ENCODE measurements at places on chromosomes 3 and 15.
A peak's percentile ranks its signal among the peaks of the same experiment; 100 is the strongest.

GRCh38 chr3:25485673-25486072 is 57.6 kb downstream of the RARB start:
- H3K4me1 ChIP-seq, result peaks cover 3% of the 10 kb centered on the region
- H3K36me3 ChIP-seq, result no peaks in the 10 kb centered on the region
- DNase-seq, result no peak
- no peak overlapping the region for H3K27ac ChIP-seq
- H3K4me3 ChIP-seq, result no peak overlapping the region

DNA sequence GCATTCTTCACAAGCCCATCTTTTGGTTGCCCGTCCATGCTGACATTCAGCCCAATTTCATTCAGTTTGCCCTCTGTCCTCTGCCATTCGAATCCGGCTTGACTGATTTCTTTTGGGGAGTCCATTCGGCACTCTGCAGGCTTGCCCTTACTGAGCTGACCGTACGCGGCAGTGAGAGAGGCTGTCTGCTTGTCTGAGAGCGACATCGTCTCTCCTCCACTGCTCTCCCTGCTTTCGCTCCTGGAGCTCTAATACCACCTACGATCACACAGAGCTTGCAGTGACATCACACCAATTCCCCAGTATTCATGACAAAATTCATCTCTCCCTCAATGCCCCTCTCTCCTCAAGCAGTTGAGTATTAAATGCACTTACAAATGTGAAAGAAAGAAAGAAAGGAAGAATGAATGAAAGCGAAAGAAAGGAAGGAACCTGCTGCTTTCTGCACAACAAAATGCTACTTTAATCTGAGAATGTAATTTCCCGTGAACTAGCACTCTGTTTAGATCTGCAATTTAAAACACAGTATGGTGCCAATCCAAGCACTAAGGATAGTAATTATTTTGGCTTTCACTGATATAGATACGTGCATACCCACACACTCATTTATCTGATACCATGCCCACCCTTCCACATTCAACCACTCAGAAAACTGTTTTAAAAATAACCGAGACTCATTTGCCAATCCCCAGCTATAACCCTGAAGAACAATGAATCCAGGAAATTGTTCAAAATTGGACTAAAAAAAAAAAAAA is 89.5 kb downstream of the DHX30 start:
- peaks cover under 1% of the 10 kb centered on the region for H3K36me3 ChIP-seq
- H3K4me3 ChIP-seq, result peak overlapping the region; percentile 29
- peak; percentile 73 for DNase-seq
- H3K27ac ChIP-seq, result peak overlapping the region; percentile 87

GRCh38 chr15:84594617-84595290 is 6.1 kb upstream of the ZSCAN2 start:
- H3K36me3 ChIP-seq, result no peaks in the 10 kb centered on the region
- no peaks in the 10 kb centered on the region for H3K27me3 ChIP-seq
- no peak for DNase-seq
- no peak overlapping the region for H3K27ac ChIP-seq

DNA sequence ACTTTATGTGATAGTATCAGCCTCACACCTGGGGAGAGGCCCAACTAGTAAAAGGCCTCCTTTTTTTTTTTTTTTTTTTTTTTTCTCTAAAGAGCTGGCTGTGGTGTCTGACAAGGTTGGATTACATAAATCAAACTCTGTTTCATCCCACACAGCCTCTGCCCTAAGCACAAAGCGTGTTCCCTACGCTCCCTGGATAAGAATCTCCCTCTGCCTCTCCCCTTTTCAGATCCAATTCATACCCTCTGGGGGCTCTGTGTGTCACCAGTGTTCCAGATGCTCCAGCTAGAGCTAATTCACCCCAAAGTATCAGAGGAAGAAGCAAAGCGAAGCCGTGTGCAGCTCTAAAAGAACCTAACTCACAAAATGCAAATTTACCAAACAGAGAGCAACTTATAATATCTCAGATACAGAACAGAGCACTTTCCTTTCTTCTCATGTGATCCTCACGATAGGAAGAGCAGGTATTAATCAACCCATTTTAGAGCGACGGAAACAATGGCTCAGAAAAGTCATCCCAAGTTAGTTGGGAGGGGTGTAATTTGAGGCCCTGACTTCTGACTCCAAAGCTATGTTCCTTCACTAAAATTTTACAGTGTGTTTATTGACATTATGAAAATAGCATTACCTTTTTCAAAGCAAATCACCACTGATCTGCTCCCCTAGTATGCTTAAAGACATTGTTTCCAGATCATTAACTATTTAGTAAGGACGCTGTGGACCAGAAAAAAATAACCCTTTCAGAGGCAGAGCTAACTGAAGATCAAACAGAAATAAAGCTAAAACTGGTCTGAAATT is 12.4 kb downstream of the BMF start:
- peaks cover 54% of the 10 kb centered on the region for H3K4me1 ChIP-seq
- no peak for DNase-seq
- peak overlapping the region; percentile 6 for H3K27ac ChIP-seq

DNA sequence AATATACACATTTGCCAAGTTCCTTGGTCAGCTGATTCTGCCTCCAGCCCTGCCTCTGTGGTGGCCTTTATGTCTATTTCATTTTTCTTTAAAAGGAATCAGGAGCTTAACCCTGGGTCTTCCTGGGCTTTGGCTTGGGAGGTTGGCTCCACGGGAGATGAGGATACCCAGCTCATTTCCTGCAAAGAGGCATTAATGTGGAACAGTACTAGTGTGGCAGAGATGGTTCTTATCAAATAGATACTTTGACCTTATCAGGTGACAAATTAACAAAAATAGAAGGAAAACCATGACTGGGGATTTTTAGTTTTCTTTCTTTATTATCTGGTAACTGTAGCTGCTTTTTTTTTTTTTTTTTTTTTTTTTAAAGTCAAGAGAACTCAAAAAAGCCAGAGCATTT is 42.8 kb downstream of the BBS4 start:
- peaks cover 14% of the 10 kb centered on the region for H3K36me3 ChIP-seq
- no peaks in the 10 kb centered on the region for H3K4me1 ChIP-seq
- DNase-seq, result no peak
- H3K4me3 ChIP-seq, result no peak overlapping the region
- no peak overlapping the region for H3K27ac ChIP-seq

DNA sequence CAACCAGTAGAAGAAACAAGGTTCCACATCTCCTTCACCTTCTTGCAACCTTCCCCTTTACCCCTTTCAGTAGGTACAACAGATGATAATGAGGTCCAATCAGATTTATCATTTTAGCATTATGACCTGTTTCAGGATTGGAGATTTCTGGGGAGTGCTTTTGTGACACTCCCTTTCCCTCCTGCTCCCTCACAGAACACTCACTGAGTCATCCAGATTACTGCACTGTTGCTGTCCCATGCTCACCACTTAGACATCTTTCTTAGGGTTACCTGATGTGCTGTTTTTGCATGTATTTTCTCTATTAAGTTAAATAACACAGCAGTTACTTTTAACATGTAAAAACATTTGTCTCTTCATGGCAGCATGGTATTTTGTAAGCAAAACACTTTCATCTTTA is 118.5 kb downstream of the MFSD1 start:
- H3K27ac ChIP-seq, result no peak overlapping the region
- no peak for DNase-seq
- no peaks in the 10 kb centered on the region for H3K4me1 ChIP-seq
- no peak overlapping the region for H3K4me3 ChIP-seq

- H3K4me3 ChIP-seq, result no peak overlapping the region
- H3K27me3 ChIP-seq, result no peaks in the 10 kb centered on the region
- no peaks in the 10 kb centered on the region for H3K4me1 ChIP-seq
- DNase-seq, result no peak
These were observed 8.4 kb downstream of the GMNC start for GRCh38 chr3:190854062-190854461.
